ENCODE measurements at places on chromosomes 3 and 15.

GRCh38 chr15:77622934-77623754 lies 9.6 kb downstream of the LINGO1 start:
- no peak for DNase-seq

DNA sequence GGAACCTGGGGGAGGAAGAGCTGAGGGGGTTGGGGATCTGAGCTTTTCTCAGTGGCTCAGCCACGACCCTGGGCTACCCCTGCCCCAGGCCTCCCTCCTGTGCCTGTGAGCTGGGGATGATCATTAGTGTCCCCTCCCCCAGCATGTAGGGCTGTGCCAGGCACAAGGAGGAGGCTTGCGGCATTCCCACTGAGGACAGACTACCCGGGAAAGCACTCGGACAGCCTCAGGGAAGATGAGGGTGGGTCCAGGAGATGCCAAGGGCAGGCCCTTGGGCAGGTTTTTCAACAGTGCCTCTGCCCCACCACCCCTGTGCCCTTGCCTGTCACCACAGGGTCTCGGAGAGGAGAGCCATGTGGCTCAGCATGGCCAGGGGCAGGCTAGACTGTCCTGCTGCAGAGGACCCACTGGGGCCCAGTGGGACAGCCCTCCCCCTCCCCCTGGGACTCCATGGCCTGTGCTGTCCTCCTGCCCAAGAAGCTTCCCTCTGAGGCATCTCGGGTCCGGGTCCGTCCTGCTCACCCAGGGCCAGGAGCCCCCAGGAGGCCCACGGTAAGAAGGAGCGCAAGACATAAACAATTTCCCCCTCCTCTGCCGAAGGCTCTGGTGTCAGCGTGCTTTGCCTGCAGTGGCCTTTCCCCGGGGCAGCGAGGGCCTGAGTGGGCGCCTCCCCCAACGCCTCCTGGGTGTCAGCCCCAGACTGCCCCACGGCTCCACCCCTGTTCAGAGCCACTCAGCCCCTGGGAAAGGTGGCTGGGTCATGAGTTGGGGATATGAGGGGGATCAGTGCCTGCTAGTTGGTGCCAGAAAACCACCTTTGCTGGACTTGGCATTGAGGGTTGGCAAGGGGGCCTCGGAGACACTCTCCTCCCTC lies 192.5 kb downstream of the GOLGA6L6 start:
- DNase-seq = no peak

GRCh38 chr3:89017531-89017930 lies 89.9 kb upstream of the EPHA3 start:
- no peak for DNase-seq

DNA sequence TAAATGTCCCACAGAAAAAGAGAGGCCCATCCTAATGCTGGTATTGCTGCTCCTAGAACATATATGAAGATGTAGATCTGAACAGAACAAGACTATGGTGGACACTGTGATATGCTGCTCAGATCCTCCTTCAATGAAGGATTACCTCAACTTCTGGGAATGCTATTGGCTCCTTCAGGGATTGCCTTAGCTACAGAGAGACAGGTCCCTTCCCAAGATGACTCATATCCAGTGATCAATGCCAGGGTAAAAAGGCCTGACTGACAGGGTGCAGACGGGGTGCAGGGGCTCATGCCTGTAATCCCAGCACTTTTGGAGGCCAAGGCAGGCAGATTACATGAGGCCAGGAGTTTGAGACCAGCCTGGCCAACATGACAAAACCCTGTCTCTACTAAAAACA lies 20.5 kb upstream of the STAG1 start:
- no peak for DNase-seq

GRCh38 chr15:92989470-92989869 lies 89.3 kb downstream of the CHD2 start:
- DNase-seq = peak; percentile 38

DNA sequence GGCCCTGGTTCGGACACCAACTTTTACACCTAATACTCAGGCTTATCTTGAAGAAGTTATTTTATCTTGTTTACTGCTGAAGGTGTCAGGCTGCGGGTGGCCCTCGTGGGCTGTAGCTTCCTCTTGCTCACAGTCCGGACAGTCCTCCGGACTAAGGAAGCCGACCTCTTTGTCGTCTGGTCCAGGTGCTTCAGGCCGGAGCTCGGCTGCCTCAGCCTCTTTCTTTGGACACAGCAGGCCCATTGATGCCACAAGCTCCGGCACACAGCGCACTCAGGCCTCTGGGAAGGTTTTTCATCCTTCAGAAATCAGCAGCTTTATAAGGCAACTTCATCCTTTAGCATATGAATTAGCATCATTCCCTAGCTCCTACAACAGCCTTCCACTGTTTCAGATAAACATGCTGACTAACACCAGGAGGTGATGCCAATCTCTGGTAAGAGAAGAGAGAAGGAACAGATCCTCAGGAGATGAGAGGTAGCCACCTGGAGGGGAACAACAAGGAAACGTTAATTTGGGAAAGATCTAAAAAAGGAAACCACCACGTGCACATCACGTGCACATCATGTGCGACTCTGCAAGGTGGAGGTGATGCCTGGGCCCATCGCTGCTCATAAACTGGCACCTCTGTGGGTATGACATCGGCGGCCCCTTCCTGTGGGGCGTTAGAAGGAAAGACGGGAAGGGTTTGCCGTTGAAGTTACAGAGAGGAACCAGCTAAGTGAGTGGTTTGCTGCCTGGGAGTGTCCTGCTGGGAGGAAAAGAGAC lies 4.4 kb upstream of the CHAC1 start:
- DNase-seq = no peak

DNA sequence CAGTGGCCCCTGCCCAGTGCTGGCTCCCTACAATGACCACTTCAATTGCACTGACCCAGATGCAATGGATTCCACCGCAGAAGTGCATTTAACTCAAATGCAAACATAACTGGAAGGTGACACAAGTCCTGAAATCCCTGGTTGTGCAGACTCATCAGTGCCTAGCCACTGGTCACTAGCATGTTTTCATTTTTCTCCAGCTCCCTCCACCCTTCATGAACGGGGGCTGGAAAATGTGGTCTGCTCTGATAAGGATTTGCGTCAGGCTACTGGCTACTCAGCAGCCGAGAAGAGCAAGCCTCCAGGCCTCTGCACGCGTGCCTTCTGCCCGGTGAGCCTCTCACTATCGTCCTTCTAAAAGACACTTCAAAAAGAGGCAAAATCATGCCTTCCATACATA lies 27.4 kb upstream of the FURIN start:
- no peak for DNase-seq

DNA sequence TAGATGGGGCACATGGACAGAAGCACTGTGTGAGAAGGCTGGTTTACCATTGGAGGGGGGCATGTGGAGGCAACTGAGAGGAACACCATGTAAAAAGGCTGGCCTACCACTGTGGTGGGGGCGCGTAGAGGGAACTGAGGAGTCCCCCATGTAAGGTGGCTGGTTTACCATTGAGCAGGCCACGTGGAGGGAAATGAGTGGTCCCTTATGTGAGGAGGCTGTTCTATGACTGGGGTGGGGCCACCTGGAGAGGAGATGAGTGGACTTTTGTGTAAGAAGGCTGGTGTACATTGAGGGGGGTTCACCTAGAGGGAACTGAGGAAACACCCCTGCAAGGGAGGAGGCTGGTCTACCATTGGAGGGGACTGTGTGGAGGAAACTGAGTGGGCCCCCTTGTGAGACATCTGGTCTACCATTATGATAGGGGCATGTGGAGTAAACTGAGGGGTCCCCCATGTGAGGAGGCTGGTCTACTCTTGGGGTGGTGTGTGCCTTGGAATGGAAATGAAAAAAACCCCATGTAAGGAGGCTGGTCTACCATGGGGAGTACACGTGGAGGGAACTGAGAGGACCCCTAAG lies 156.9 kb downstream of the FBLN2 start:
- DNase-seq = no peak

DNA sequence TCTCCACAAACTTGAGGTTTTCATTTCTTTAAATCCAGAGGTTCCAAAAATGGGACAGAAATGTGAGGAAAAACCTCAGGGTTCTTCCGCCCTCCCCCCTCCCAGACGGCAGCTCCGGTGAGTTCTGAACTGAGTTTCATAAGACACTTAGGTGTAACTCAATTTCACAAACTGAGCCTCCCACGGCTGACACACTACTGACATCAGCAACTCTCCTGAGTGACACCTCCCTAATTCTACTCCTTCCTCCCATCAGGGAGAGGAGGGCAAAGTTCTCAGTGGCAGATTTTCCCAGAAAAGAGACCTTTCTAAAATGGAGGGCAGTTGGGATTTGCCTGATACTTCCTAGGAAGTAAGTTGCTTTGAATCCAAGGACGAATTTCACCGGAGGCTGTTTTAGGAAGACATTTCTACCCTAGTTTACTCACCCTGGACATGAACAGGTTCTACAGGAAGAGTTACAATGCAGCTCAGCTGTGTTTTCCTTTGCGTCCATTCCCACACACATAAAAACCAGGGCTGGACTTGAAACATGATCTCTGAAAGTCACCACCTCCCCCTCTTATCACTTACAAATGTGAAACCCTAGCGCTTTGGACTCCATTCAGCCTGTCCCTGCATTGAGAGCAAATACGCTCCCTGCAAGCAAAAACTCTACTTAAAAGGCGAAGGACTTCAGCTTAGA lies 78.1 kb upstream of the LMOD3 start:
- DNase-seq = no peak

DNA sequence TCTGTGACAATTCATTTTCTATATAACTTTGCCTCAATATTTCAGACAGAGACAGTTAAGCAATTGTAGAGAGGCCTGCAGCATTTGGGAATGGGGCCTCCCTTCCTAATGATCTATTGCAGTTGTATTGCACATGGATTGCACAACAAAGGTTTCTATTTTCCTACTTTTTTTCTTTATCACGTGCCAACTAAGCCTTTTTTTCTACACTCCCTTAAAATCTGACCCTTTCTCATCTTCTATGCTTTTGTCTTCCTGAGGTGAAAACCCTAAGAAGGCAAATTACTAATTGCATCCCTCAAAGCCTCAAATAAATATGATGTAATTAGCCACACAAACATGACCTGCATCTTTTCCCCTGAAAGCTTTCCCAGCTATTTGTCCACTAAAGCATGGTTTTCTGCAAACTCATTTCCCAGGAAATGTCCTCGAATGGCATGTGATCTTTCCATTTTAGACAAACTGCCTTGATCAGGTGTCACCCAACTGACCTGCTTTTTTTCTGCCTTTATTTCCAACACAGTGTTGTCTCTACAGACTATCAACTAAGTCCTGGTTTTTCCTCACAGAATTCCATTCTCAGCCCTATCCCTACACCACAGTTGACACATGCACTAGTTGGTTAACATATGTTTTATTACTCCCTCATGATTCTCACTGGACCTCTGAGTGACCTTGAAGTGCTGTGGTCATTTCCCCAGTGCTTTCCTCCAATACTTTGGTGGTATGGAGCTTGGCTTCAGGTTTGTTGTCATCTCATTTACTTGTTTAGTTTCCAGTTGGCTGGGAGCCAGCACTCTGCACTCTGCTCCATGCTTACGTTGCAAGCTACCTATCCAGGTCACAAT lies 31.9 kb upstream of the TSC22D2 start:
- peak; percentile 9 for DNase-seq

GRCh38 chr3:131350506-131350905 lies 31.1 kb upstream of the NUDT16 start:
- DNase-seq = no peak

DNA sequence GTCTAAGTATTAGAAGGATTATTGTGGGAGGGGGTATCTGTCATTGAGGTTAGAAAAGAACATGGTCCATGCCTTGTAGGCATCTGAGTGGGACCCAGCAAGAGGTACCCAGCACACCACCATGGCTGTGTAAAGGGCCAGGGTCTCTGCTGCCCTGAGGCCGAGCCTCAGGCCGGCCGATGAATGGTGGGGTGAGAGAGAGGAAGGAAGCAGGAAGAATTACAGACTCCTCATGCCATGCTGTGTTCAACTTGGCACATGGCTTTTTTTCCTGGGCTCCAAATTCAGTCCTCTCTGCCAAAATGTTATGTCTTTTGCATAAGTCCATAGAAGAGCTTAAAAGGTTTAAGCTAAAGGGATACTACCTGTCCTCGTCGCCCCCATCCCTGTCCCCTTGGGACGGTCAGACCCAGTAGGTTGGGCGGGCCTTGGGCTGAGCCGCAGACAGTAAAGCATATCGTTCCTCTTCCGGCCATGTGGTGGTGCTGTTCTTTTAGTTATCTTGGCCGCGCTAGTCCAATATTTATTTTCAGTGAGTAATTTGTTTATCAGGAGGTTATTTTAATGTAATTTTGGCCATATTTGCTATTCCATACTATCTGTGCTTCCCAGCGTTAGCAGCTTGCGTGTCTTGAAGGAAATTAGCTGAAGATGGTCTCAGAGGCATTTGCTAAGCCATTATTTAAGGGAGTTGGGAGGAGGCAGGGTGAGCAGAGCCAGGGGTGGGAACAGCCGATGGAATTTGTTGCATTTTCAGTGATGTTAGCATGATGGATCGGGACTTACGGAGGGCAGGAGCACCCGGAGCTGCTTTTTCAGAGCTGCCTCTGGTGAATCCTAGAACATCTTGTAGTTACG lies 152.4 kb downstream of the AGBL1 start:
- DNase-seq = no peak

GRCh38 chr15:77527164-77527778 lies 105.4 kb downstream of the LINGO1 start:
- no peak for DNase-seq

DNA sequence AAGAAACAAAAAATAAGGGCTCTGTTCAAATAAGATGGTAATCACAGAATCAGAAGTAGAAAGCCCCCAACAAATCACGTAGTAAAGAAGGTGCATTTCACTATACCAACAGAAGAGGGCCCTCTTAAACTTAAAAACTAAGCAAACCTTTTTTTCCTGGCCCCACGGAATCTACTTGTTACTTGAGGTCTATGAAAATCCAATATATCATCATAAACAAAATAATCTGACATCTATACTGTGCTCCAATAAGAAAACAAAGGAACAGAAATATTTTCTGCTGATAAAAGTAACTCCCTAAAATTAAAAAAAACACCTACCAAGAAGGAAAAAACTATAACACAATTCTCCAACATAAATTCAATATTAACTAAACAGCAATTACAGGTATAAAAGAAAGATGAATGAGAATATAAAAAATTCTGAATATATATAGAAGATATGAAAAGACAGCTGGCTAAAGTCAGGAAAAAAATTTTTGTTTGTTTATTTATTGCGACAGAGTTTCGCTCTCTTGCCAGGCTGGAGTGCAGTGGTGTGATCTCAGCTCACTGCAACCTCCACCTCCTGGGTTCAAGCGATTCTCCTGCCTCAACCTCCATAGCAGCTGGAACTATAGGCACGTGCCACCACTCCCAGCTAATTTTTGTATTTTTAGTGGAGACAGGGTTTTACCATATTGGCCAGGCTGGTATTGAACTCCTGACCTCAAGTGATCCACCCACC lies 81.8 kb downstream of the CLASP2 start:
- DNase-seq = peak; percentile 58

DNA sequence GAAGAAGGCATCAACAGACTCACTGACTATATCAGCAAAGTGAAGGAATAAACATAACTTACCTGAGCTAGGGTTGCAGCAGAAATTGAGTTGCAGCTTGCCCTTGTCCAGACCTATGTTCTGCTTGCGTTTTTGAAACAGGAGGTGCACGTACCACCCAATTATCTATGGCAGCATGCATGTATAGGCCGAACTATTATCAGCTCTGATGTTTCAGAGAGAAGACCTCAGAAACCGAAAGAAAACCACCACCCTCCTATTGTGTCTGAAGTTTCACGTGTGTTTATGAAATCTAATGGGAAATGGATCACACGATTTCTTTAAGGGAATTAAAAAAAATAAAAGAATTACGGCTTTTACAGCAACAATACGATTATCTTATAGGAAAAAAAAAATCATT lies 17.8 kb downstream of the LMOD3 start:
- DNase-seq = no peak

Data from inflammatory macrophage (primary cell).